ENCODE measurements at places on chromosomes 3 and 15.

GRCh38 chr3:126659915-126660886 lies 5.3 kb upstream of the TXNRD3 start:
- DNase-seq, result no peak

DNA sequence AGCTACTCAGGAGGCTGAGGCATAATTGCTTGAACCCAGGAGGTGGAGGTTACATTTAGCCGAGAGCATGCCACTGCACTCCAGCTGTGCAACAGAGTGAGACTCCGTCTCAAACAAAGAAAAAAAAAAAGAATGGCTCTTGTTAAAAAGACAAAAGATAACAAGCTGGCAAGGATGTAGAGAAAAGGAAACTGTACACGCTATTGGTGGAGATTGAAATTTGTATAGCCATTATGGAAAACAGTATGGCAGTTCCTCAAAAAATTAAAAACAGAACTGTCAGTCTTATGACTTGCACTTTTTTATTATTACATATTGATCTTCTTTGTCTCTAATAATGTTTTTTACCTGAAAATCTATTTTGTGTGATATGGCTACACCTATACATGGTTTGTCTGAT lies 41.9 kb downstream of the MEX3B start:
- DNase-seq, result no peak

DNA sequence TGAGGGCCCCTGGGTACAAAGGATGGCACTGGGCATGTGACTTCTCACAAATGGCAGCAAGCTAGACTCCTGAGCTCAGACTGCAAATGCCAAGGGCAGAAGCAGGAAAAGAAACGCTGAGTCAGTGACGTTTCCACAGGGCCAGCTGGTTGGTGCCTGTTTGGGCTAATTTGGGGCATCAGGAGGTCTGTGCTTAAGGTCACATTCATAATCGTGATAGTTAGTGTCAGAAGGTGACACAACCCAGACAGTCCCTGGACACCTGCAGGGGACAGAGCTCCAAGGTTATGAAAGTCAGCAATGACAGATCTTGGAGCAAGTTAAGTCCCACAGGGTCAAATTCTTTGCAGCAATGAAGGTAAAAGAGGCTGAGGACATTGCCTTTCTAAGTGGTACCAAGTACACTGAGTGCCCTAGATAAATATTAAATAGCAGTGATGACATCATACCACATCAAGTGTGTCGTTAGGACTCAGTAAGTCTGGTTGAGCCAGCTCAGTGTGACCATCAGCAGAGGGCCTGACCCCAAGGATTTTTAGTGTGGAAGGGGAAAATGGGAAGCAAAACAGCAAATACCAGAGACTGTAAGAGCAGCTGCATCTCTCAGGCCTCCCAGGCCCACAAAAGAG lies 556.9 kb upstream of the CFAP20DC start:
- no peak for DNase-seq

- DNase-seq, result no peak
These were observed 377.8 kb downstream of the GRM7 start for GRCh38 chr3:7238565-7239295.

DNA sequence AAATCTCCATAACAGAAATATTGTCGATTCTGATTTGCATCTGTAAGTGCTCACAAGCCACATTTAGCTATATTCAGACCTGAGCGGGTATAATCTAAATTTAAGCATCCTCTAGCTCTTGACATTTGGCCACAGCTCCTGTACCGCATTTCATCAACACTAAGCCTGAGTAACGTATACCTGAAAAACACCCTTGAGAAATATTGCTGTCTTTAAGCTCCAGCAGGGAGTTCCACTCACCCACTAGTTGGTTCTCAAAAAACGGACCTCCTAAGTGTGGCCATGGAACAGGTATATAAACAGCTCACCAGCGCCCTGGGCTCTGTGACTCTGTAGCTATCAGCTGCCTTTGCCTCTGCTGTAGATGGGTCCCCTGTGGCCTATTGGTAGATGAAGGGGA lies 80.7 kb downstream of the ABI3BP start:
- no peak for DNase-seq

Measured in activated CD4-positive, CD25-positive, alpha-beta regulatory T cell (primary cell).